ENCODE measurements at places on chromosomes 12 and 14. TPM values are rescaled to one million over a fixed set of nuclear protein-coding genes. Genes with fewer than 3 reads are reported as not detected.

ANKS1B gene
- total RNA-seq = 65.8 TPM

GALNT16 gene
- total RNA-seq = 6.8 TPM

MDM2 gene
- 102 TPM for total RNA-seq

DNA sequence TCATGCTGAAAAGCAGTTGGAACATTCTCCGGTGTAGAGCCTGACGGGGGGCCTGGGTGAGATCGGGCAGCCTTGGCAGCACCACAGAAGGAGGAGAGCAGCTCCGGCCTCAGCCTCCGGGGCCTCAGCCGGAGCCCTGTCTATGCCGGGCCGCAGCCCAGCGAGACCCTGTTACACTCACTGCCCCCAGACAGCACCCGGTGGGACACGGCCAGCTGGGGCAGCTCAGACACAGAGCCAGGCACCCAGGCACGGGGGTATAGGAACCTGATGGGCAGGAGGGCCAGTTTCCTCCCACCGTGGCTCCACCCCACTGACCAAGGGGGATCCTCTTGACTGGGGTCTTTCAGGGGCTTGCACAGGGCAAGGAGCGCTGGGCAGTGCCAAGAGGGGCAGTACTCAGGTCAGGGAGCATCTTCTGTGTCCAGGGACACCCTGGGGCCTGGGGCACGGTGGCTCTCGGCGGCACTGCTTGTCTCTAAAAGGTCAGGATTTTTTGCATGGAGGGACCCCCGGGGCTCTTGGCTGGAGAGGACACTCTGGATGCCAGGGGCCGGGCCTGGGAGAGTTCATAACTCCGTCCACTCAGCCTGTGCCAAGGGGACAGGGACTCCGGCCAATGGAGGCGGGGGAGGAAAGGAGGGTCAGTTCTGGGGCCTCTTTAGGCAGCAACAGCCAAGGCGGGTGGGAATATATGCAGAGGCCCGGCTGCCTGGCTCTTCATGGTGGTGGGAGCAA, 9.4 kb downstream of the INF2 start:
- H3K36me3 ChIP-seq = peaks cover 19% of the 10 kb centered on the region
- H3K4me3 ChIP-seq = no peak overlapping the region
- peaks cover 5% of the 10 kb centered on the region for H3K4me1 ChIP-seq
- no peak overlapping the region for H3K27ac ChIP-seq

DNA sequence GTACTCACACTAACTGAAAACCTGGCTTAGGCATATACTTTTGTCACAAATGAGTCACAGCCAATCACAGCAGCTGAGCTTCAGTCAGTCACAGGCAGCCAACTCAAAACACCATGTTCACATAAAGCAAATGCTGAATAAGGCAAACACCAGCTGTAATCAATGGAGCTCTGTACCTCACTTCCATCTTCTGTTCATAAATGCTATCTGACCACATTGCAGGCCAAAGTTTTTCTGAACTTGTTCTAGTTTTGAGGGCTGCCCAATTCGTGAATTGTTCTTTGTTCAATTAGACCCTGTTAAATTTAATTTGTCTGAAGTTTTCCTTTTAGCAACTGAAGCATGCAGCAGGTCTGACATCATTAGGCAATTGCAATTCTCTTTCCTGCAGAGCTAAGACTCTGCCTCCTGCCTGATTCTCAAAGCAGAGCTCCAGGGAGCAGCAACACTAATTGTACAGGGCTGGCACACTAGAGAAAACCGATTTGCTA, 129.9 kb downstream of the WIF1 start:
- H3K36me3 ChIP-seq = no peaks in the 10 kb centered on the region
- no peaks in the 10 kb centered on the region for H3K4me1 ChIP-seq
- H3K4me3 ChIP-seq = no peak overlapping the region

- peaks cover 8% of the 10 kb centered on the region for H3K4me1 ChIP-seq
- peaks cover 2% of the 10 kb centered on the region for H3K27me3 ChIP-seq
- peaks cover 93% of the 10 kb centered on the region for H3K36me3 ChIP-seq
- no peak overlapping the region for H3K4me3 ChIP-seq
- DNase-seq = no peak
These were observed 8.6 kb downstream of the LGR5 start for GRCh38 chr12:71448150-71448581.

Measured in endodermal cell (in vitro differentiated cells).